ENCODE measurements at places on chromosomes 2 and 18. TPM values are rescaled to one million over a fixed set of nuclear protein-coding genes. Genes with fewer than 3 reads are reported as not detected.

DNA sequence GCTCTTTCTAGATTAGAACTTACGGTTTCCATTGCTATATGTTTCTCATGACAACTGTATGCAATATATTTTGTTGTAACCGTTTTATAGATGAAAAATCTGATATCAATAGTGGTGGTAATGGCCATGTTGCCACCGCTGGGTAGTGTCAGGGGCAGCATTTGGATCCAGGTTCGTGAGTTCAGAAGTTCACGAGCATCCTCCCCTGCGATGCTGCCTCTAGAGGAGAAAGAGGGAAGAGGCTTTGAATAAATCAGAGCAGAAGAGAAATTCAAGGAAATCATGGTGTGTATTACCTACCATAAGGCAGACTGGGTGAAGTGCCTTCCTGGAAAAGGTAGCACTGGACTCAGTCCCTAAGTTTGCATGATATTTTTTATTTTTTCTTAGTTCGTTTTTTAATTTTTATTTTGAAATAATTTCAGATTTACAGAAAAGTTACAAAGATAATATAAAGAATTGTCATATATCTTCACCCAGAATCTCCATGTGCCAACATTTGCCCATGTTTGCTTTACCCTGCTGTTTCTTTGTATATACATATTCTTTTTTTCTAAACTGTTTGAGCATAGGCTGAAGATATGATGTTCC, 3.3 kb upstream of the ZBTB7C start:
- DNase-seq, result peak; percentile 49

DNA sequence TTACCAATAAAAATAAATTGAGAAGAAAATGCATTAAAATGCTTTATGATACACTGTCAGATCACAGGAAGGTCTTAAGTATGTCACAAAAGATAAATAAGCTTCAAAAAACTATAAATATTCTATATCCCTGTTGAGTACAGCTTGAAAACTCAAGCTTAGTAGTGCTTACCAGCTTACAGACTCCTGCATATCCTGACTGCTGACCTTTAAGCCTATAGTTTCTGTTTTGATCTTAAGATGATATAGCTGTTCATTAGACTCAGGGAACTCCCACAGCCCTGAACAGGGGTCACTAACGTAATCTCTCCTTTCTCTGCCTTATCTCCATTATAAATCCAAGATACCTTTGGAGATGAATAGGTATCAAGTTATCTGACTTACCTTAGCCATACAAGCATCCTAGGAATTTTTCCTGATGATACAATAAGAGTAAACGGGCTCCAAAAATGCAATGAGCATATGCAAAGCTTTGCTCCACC, 93.7 kb upstream of the RBBP8 start:
- DNase-seq, result no peak

- no peak for DNase-seq
Observed at GRCh38 chr18:55090564-55091188, 131.4 kb upstream of the CCDC68 start.

DNA sequence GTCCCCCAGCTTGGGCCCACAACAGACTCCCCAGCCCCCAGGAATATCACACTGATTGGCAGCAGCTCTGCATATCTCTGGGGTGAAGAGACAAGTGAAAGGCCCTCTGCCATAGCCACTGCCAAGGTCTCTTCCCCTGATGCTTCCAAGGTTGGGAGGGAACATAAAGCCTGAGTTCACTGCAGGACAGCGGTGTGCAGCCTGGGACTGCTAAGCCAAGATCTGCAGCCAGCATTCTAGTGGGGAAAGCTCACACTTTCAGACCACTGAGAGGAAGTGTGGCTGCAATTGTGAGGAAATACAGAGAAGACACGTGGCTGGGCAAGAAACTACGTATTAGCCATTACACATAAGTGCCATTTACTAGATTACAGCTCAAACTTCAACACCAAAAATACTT, 100.7 kb downstream of the MAIP1 start:
- DNase-seq, result no peak

GRCh38 chr2:171087547-171087946, 73.1 kb downstream of the TLK1 start:
- DNase-seq, result no peak

Gene SH3RF3
- total RNA-seq, result 16.5 TPM

Gene ECEL1
- total RNA-seq, result 8.7 TPM

Gene ZNF385B
- 37.4 TPM for total RNA-seq

Data from testis (tissue), 5 donors.